Stimulated activated CD4-positive, alpha-beta T cell treated with anti-CD3 and anti-CD28 coated beads, TNF-alpha, amount 100 ng/mL, for 24 hours (primary cell): ENCODE measurements at places on chromosomes 11 and 22.

- no peak for DNase-seq
Measured at GRCh38 chr22:47659467-47660223, 897.2 kb downstream of the TBC1D22A start.

DNA sequence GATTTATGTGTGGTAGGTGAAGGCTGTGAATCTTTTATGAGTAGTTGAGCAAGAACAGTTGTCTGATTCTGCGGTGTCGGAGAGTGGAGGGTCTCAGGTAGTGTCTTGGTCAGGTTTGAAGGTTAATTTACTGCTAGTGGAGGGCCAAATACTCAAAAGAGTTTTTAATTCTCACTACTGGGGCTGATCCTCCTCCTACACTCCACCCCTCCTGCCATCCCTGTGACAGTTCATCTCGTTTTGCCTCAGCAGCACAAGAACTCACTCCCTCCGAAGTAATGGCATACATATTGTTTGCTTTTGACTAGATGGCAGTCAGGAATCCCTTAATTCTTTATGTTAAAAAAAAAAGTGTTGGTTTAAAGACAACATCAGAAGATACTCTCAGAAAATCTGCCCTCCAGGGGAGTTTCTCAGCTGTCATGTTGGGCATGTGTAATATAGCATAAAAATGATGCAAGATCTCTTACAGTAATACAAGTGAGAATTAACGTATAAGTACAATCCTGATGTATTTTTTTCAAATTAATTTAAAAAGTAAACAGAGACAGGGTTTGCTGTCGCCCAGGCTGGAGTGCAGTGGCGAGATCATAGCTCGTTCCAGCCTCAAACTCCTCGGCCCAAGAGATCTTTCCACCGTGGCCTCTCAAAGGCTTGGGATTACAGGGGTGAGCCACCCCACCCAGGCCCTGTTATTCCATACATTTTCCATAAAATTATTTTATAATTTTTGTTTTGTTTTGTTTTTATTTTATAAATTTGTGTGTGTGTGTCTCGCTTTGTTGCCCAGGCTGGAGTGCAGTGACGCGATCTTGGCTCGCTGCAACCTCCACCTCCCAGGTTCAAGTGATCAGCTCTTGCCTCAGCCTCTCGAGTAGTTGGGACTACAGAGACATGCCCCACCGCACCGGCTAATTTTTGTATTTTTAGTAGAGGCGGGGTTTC lies 1.3 kb downstream of the FAR1 start:
- DNase-seq: peak; percentile 6

GRCh38 chr22:31350410-31350863 lies 4.3 kb upstream of the PATZ1 start:
- DNase-seq: no peak

GRCh38 chr11:113243696-113244095 lies 70.7 kb upstream of the TTC12 start:
- DNase-seq: no peak

GRCh38 chr11:64382047-64382446 lies 23.1 kb downstream of the RPS6KA4 start:
- DNase-seq: no peak

GRCh38 chr11:70220136-70220535 lies 17.0 kb downstream of the FADD start:
- no peak for DNase-seq

GRCh38 chr11:115267871-115268270 lies 236.3 kb downstream of the CADM1 start:
- DNase-seq: no peak

DNA sequence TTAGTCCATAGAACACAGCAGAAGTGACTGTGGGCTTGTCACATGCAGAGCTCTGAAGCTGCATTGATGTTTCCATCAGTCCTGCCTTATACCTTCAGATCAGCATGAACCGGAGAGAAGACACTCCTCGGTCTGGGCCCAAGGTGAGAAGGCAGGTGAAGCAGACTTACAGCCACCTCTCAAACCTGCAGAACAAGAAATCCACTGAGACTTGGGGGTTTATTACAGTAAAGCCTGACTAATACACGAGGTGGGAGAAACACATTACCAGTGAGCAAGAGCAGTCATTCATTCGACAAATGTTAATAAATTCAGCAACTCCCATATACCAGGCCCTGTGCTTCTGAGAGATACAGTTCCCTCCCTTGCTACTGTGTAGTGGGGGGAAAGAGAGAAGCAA lies 279.0 kb downstream of the DDX10 start:
- no peak for DNase-seq

DNA sequence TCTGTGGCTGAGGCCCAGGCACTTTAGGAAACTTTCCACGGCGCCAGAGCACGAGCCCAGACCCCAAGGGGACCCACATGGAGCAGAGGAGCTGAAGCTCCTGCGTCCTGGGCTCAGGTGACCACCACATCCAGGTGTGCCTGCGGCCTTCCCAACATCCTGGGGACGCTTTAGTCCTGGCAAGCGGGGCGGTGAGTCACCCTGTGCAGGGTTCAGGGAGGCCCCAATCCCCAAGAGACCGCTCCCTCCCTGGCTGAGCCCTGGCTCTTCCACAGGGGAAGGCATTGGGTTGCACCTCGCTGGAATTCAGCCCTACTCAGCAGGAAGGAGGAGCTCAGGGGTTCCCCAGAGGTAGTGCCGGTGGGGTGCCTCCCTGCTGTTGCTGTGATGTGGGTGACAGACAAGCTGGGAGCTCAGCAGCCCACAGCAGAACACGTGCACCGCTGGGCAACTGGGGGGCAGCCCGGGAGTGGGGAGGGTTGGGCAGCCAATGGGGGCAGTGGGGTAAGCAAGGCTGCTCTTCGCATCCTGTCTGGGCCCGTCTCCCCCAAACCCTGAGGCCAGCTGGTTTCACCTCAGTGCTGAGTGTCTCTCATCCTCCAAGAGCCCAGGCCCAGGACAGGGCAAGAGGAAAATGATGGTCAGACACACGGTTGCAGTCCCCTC lies 802.8 kb downstream of the BRD1 start:
- DNase-seq: no peak

GRCh38 chr11:76391021-76391420 lies 9.9 kb downstream of the GVQW3 start:
- DNase-seq: no peak

GRCh38 chr22:46652847-46653331 lies 32.7 kb downstream of the GRAMD4 start:
- DNase-seq: no peak

DNA sequence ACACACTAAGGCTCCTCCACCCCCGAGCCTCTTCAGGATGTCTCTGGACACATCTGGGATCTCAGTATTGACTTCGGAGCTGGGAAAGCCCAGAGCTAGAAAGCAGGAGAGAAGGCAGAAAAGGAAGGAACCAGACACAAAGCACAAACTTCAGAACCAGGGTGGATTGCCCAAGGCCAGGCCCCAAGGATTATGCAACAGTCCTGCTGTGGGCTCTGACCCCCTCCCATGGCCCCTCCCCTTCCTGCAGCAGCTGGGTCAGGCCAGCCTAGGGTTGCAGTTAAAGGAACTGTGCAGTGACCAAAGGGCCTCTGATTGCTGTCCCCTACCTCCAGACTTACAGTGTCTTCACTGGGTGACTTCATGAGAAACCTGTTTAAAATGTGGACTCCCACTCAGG lies 5.3 kb downstream of the KCNE3 start:
- no peak for DNase-seq

DNA sequence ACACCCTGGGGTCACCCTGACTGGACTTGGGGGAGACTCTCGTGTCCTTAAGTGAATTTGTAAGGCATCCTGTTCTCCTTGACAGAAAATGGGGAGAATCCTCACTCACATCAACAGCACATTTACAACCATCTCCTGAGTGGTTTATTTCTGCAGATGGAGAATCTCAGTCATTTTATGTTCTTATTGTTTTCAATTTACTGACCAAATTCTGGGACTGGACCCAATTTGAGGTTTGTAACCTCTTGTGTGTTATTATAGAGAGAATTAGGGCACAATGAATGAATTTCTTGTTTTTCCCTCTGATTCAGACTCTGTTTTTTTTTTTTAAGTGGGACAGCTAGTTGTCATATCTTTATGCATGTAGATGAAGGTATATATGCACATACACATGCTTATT lies 104.9 kb downstream of the ADAMTS15 start:
- DNase-seq: no peak

GRCh38 chr11:335779-336658 lies 15.4 kb upstream of the IFITM3 start:
- no peak for DNase-seq

GRCh38 chr11:12631651-12632050 lies 42.6 kb upstream of the TEAD1 start:
- no peak for DNase-seq

- no peak for DNase-seq
Measured at GRCh38 chr11:9144828-9145227, 53.4 kb upstream of the SCUBE2 start.

DNA sequence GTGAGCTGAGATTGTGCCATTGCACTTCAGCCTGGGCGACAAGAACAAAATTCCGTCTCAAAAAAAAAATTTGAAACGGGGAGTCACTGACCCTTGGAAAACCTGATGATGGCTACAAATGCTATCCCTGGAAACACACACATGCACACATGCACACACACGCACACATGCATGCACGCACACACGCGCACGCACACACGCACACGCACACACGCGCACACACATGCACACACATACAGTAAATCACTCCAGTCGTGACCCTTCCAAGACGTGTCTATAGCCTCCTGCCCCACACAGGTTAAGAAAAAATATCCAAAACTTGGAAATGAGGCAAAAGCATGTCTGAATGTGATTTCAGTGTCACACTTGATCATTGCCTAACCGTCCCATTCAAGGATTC lies 6.7 kb upstream of the CPT1A start:
- DNase-seq: no peak

GRCh38 chr11:104944076-104944475 lies 24.3 kb downstream of the CASP4 start:
- DNase-seq: no peak

- DNase-seq: peak; percentile 32
Measured at GRCh38 chr11:36265793-36266628, 23.2 kb downstream of the COMMD9 start.

GRCh38 chr22:33126881-33127280 lies 68.7 kb upstream of the SYN3 start:
- no peak for DNase-seq

- DNase-seq: no peak
Measured at GRCh38 chr11:68961245-68961644, 19.5 kb downstream of the MRGPRD start.

GRCh38 chr11:12110714-12111548 lies 541 bp downstream of the MICAL2 start:
- peak; percentile 28 for DNase-seq

DNA sequence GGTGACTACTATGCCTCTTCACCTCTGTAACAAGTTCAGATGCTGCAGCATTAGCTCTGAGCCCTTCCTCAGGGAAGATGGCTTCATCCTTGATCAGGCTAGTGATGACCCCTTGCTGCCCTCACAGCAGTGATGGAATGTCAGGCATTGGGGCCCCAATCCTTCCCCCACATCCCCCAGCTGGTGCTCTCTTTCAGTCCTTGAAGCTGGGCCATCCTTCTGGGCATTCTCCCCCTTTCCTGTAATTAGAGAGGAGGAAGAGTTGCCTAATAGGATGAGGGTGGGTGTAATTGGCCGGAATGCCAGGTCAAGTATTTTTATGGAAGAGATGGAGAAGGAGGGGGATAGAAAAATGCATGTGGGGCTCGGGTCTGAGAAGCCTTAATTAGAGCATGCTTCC lies 62.6 kb downstream of the TRAF6 start:
- DNase-seq: no peak

DNA sequence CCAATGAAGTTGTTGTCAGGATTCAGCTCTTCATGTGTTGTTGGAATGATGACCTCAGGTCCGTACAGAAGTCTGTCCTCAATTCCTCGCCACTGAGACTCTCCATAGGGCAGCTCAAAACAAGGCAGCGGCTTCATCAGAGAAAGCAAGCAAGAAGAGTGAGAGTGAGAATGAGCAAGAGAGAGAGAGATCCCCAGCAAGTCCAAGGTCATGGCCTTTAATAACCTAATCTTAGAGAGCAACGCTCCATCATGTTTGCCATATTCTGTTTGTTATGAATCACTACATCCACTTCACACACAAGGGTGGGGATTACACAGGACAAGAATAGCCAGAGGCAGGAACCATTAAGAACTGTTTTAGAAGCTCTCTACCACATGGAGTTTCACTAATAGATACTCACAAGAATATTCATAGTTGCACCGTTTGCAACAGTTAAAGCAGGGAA lies 23.3 kb upstream of the MMP7 start:
- DNase-seq: no peak

DNA sequence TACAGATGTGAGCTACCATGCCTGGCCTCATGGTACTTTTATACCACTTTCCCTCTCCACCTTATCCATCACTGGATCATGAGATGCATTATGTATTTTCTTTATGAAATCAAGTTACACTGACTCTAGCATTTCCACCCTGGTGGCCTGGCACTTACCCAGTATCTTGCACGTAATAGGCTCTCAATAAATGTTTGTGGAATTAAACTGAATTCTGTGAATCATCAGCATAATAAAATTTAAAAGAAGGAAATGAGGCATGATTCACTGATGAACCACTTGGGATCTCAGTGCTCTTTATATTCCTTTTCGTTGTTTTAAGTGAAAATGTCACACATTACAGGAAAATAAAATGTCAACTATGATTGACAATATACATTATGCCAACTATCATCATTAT lies 25.1 kb downstream of the ADM start:
- DNase-seq: no peak

GRCh38 chr11:27294654-27295053 lies 68.4 kb downstream of the CCDC34 start:
- no peak for DNase-seq

DNA sequence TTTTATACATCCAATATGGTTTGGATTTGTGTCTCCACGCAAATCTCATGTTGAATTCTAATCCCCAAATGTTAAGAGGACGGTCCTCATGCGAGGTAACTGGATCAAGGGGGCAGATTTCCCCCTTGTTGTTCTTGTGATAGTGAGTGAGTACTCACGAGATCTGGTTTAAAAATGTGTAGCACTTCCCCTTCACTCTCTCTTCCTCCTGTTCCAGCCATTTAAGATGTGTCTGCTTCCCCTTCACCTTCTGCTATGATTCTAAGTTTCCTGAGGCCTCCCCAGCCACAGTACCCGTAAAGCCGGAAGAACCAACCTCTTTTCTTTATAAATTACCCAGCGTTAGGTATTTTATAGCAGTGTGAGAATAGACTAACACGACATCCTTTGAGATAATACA lies 98.6 kb downstream of the TTC28 start:
- DNase-seq: no peak
